Dermis lymphatic vessel endothelial cell (primary cell): ENCODE measurements at places on chromosomes 11 and 22. TPM values are rescaled to one million over a fixed set of nuclear protein-coding genes. Genes with fewer than 3 reads are reported as not detected.

Gene KRTAP5-5
- total RNA-seq: not detected in 2 replicates

Gene OR5AK2
- not detected in 2 replicates for total RNA-seq

Gene KDM4E
- total RNA-seq: not detected in 2 replicates

Gene ACRV1
- not detected in 2 replicates for total RNA-seq

Gene RIMBP3C
- 0.11 and 0.17 TPM in 2 replicates for total RNA-seq

Gene SMC1B
- total RNA-seq: not detected in 2 replicates

Gene NXPE1
- not detected in 2 replicates for total RNA-seq

Gene AQP11
- 0.11 and 0.17 TPM in 2 replicates for total RNA-seq

Gene LRRC32
- 34.5 and 39.3 TPM in 2 replicates for total RNA-seq

Gene OAF
- total RNA-seq: 13.9 and 18.6 TPM in 2 replicates

Gene MALAT1
- total RNA-seq: 2,968 and 4,091 TPM in 2 replicates

Gene NXPE4
- not detected in 2 replicates for total RNA-seq

Gene HSPB2
- total RNA-seq: not detected in 2 replicates

Gene FAM111B
- 3.7 and 4.2 TPM in 2 replicates for total RNA-seq

Gene LYVE1
- total RNA-seq: 208 and 386 TPM in 2 replicates

Gene CADM1
- 0.22 and 0.34 TPM in 2 replicates for total RNA-seq

Gene ZP1
- not detected in 2 replicates for total RNA-seq

Gene KRTAP5-11
- not detected in 2 replicates for total RNA-seq

Gene BEST1
- total RNA-seq: under 0.01 TPM in 2 replicates

Gene FIBIN
- total RNA-seq: under 0.01 TPM in 1 of 2 replicates, not detected in the other

Gene MAJIN
- total RNA-seq: not detected in 2 replicates

Gene TP53AIP1
- not detected in 2 replicates for total RNA-seq

Gene KRTAP5-4
- total RNA-seq: not detected in 2 replicates

Gene CABP4
- 1.5 and 2.0 TPM in 2 replicates for total RNA-seq

Gene POU2AF2
- not detected in 2 replicates for total RNA-seq

Gene ACTN3
- total RNA-seq: not detected in 2 replicates

Gene KRTAP5-8
- total RNA-seq: not detected in 2 replicates

Gene NNMT
- 52.1 and 145 TPM in 2 replicates for total RNA-seq

Gene CASP5
- total RNA-seq: not detected in 2 replicates

Gene CLMP
- 0.11 and 0.26 TPM in 2 replicates for total RNA-seq

Gene UBQLNL
- not detected in 2 replicates for total RNA-seq

Gene ASCL3
- total RNA-seq: not detected in 2 replicates

Gene VPS51
- total RNA-seq: 231 and 291 TPM in 2 replicates

Gene PRR5L
- total RNA-seq: 2.3 and 7.6 TPM in 2 replicates

Gene BRSK2
- 0.17 and 0.33 TPM in 2 replicates for total RNA-seq

Gene BACE1-AS
- total RNA-seq: 1.7 and 2.1 TPM in 2 replicates

Gene PKNOX2
- total RNA-seq: not detected in 2 replicates

Gene TNNT3
- not detected in 2 replicates for total RNA-seq

Gene OR1S2
- not detected in 2 replicates for total RNA-seq

Gene CYP2D6
- 0.11 and 0.17 TPM in 2 replicates for total RNA-seq

Gene PRR14L
- total RNA-seq: 19.9 and 20.6 TPM in 2 replicates

Gene OR51B5
- total RNA-seq: 0.09 TPM in 1 of 2 replicates, not detected in the other

Gene FGF19
- total RNA-seq: not detected in 2 replicates

Gene OR4C46
- not detected in 2 replicates for total RNA-seq

Gene DEPDC7
- total RNA-seq: 0.09 and 0.11 TPM in 2 replicates

Gene METTL15
- total RNA-seq: 8.1 and 14.2 TPM in 2 replicates

Gene MPZL2
- total RNA-seq: 0.95 and 2.9 TPM in 2 replicates

Gene CD3E
- not detected in 2 replicates for total RNA-seq

Gene PEX26
- total RNA-seq: 15.1 and 18.0 TPM in 2 replicates

Gene ANO5
- total RNA-seq: under 0.01 and 0.09 TPM in 2 replicates

Gene NFAM1
- total RNA-seq: not detected in 2 replicates

Gene MS4A7
- total RNA-seq: not detected in 2 replicates

Gene WEE1
- total RNA-seq: 10.3 and 17.8 TPM in 2 replicates

Gene TRIM51
- total RNA-seq: not detected in 2 replicates
